Cardiac fibroblast (primary cell): ENCODE measurements at places on chromosomes 1 and 21.

DNA sequence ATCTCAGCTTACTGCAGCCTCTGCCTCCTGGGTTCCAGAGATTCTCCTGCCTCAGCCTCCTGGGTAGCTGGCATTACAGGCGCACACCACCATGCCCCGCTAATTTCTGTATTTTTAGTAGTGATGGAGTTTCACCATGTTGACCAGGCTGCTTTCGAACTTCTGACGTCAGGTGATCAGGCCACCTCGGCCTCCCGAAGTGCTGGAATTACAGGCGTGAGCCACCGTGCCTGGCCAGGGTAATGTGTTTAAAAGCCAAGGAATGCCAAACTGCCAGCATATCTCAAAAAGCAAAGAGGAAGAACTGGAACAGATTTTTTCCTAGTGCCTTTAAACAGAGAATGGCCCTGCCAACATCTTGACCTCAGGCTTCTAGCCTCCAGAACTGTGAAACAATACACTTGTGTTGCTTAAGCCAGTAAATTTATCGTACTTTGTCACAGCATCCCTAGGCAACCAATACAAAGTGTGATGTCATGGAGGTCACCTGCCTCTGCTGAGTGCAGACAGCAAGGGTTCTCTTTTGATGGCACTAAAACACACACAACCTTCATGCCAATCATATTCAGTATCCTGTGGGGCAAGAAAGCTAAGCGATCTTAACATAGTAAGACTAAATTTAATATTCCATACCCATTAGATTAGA lies 858.3 kb upstream of the TMPRSS15 start:
- no peak for DNase-seq

DNA sequence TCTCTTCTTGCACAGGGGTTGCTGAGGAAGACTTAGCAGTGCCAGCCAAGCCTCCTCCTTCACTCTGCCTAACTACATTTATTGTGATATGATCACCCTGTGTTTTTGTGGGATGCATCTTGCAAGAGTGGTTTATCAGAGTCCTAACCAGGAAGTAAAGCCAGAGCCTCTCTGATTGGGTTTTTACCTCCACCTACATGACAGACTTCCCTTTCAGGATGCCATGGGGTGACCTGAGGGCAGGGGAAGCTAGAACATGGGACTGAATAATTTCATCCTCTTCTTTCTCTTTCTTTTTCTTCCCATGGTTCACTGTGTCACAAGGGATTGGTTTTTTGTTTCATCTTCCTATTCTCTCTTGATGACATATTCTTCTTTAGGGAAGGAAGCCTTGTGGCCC lies 146.6 kb downstream of the HHAT start:
- DNase-seq = no peak

DNA sequence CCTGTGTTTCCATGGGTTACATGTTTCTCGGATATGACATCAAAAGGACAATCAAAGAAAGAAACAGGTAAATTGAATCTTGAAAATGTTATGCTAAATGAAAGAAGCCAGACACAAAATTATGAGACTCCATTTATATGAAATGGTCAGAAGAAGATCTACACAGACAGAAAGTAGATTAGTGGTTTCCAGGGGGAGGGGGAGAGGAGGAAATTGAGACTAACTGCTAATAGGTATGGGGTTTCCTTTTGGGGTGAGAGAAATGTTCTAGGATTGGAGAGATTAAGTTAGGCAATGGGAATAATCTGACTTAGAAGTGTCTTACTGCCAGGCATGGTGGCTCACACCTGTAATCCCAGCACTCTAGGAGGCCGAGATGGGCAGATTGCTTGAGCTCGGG lies 21.8 kb downstream of the ITGB3BP start:
- DNase-seq = no peak

GRCh38 chr1:169128562-169128961 lies 22.1 kb downstream of the ATP1B1 start:
- no peak for DNase-seq

GRCh38 chr1:201675143-201675542 lies 136.2 kb downstream of the NAV1 start:
- DNase-seq = peak; percentile 31

GRCh38 chr21:45138199-45139002 lies 64.0 kb downstream of the ADARB1 start:
- peak; percentile 77 for DNase-seq

DNA sequence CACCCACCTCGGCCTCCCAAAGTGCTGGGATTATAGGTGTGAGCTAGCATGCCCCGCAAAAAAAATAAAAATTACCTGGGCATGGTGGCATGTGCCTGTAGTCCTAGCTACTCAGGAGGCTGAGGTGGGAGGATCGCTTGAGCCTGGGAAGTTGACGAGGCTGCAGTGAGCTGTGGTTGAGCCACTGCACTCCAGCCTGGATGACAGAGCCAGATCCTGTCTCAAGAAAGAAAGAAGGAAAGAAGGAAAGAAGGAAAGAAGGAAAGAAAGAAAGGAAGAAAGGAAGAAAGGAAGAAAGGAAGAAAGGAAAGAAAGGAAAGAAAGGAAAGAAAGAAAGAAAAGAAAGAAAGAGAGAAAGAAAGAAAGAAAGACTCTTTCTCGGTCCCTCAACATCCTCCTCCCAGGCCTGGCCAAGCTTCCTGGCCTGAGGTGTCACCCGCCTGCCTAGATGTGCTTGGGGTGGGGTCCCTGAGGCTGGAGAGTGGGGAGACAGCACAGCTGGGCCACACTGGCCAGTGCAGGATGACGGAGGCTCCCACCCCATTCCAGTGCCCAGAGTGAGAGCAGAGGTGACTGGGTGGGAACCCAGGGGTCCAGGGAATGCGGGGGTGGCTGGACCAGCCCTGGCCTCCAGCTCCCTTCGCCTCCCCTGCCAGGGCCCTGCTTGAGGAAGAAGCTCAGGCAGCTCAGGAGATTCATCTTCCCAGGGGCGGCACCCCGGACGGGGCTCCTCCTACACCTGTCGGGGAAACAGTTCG lies 10.2 kb upstream of the GNB1 start:
- DNase-seq = no peak

DNA sequence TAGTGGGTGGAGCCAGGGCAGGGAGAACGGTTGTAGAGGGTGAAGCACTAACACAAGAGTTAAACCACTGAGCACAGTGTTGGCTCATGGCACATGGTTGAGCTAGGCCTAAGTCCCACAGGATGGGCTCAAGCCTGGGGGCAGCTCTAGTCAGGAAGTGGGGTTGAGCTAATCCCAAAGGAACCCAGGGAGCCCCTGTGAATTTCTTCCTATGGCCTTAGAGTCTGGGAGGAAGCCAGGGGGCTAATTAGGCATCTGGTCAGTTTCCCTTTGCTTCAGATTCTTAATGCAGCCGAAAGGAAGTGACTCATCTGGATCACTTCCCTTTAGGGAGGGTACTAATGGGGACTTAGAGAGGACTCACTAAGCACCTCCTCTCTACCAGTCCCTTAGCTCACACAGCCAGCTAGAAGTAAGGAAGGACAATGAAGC lies 10.1 kb downstream of the CFAP45 start:
- peak; percentile 92 for DNase-seq

DNA sequence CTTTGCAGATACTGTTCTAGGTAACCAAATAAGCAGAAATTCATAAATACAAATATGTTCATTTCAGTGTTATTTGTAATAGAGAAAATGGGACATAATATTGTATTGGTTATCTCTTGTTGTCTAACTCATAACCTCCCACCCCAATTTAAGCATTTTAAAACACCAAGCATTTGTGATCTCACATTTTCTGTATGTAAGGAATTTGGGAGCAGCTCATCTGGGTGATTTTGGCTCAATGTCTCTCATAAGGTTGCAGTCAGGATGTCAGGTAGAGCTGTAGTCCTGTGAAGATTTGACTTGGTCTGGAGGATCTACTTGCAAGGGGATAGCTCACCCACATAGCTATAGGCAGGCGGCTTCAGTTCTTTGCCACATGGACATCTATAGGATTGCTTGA lies 29.5 kb downstream of the CEP350 start:
- no peak for DNase-seq
